Cortex of kidney (tissue), 1 donor: ENCODE measurements at places on chromosomes 1 and 21.

- no peak for DNase-seq
Observed at GRCh38 chr1:43994794-43995790, 3.7 kb downstream of the CCDC24 start.

- no peak for DNase-seq
Observed at GRCh38 chr1:6329396-6329795, 64.2 kb downstream of the ACOT7 start.

DNA sequence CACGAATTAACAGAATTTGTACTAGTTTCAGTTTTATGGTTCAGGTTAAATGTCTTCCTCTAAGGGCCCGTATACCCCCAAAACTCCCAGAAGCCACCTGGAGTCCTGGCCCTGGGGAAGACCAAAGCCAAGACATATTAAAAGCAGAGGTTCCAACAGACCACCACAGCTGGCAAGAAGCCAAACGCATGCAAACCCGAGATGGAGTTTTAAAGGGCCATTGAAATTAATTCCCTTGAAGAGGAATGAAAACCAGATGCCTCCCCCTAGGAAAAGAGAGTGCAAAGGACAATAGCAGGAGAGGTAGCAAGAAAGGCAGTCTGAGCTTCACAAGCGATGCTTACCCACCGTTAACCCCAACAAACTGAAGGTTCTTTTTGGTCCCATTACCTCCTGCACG, 48.1 kb downstream of the KANK4 start:
- no peak for DNase-seq

DNA sequence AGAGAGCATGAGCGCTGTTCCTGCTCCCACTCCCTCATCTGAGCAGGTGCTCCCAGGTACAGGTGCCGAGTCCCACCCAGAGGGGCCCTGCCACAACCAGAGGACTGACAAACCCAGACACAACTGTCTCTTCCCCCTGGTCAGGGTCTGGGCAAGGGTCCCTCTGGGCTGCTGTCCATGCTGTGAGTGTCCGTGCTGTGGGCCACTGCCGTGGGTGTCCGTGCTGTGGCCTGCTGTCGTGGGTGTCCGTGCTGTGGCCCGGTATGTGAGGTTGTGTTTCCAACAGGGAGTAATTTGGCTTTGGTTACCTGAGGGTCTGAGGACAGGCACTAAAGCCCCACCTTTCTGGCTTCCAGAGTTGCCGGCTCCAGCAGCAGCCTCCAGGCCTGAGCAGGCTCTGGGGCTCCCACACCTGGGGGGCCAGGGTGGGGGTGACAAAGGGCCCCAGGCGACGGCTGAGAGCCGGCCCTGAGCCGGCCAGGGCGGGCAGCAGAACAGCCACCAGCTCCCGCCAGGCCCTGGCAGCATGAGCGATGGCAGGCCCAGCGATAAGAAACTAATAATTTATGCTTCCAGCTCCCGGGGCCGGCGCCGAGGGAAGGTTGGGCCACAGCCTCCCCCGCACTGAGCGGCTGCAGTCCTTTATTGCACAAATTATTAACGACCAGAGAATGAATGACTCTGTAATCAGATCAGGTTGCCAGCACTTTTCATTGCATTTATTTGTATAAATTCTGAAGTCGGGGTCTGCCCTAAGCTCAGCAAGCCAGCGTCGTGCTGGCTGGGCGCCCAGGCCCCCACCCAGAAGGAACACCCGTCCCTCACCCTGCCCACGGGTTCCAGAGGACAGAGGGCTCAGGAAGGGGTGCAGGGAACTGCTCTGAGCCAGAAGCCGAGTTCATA, 7.3 kb upstream of the SAMD11 start:
- DNase-seq = no peak

DNA sequence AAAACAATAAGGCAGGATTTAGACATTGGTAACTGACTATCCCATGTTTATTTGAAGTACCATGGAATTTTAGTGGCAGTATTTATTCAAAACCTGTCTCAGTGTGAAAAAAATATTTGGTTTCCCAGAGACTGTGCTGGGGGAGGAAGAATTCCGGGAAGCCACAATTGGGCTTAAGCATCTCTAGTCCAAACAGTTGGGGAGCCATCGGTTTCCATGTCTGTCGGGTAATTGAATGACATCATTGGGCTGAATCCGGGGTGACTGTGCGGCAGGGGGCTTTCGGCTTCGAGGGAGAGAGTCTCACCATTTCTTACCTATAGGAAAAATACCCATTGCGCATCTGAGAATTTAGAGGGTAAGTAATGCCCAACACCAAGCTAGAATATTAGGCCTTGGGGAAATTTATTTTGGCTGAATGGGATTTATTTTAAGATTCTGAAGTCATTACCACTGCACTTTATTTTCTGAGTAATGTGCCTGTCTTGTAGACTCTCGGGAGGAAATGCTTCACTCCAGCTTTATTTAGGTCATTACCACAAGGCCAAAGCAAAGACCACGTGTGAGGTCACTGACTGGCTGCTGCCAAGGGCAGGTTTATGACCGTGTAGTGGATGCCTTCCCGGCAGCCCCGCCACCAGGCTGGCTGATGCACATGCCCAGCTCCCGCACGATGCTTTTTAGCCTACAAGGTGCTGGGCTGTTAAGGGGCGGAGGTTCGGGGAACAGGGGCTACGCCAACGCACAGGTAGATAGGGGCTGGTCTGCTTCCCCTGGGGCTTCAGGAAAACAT, 23.1 kb upstream of the UMODL1 start:
- DNase-seq = no peak

DNA sequence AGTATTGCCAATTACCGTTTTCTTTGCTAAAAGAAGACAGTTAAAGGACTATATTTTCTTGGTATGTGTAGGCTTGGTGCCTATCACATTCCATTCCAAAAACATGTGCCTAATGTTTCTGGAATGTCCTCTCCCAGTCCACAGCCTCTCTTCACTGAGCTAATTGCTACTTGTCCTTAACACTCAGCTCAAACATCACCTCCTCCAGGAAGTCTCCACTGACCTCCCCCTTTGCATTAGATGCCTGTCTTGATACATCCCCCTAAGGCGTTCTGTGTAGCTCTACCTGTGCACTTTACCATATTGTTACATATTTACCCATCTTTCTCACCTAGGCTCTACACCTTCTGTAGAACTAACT, 195.6 kb upstream of the CAMK1G start:
- no peak for DNase-seq

- no peak for DNase-seq
Observed at GRCh38 chr1:153465811-153466636, 5.6 kb upstream of the S100A7 start.

DNA sequence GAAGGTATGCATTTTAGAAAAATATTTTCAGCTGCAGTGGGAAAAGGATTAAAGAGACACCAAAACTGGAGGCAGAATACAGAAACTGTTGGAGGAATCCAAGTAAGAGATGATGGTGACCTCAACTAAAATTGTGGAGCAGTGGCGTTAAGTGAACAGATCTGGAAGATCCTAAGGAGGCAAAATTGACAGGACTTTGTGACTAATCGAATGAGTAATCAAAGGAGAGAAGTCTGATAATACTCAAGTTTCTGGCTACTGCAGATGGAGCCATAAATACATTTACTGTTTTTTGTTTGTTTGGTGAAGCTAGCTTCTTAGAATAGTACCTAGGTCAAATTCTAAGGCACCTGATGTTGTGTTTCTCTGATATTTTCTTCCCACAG, 3.1 kb downstream of the CTBS start:
- DNase-seq = no peak

DNA sequence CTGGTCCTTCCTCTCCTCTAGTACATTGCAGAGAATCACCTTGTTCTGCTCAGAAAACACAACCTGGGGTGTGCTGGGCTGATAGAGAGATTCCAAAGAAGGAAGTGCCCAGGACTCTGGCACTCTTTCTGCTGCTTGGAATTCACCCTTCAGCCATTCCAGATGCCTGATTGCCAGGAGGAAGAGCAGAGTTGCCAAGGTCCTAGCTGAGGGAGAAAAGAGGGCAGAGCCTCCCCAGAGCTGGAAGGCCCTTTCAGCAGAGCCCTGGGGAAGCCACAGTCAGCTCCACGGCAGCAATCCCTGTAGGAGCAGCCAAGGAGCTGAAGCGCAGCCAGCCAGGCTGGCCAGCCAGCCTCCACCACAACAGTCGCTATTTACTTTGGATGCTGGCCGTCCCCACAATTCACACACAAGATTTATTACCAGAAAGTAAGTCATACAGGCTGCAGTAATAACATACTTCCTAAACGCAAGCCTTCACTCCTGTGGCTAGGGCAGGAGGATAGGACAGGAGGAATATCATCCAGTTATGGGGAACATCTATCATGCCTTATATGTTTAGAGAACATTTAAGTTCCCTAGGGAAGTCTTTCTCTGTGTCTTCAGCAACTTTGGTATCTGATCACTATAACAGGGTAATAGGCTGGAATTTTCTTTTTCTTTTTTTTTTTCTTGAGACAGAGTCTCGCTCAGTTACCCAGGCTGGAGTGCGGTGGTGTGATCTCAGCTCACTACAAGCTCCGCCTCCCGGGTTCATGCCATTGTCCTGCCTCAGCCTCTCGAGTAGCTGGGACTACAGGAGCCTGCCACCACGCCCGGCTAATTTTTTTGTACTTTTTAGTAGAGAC, 36.6 kb upstream of the SLC44A3 start:
- no peak for DNase-seq

DNA sequence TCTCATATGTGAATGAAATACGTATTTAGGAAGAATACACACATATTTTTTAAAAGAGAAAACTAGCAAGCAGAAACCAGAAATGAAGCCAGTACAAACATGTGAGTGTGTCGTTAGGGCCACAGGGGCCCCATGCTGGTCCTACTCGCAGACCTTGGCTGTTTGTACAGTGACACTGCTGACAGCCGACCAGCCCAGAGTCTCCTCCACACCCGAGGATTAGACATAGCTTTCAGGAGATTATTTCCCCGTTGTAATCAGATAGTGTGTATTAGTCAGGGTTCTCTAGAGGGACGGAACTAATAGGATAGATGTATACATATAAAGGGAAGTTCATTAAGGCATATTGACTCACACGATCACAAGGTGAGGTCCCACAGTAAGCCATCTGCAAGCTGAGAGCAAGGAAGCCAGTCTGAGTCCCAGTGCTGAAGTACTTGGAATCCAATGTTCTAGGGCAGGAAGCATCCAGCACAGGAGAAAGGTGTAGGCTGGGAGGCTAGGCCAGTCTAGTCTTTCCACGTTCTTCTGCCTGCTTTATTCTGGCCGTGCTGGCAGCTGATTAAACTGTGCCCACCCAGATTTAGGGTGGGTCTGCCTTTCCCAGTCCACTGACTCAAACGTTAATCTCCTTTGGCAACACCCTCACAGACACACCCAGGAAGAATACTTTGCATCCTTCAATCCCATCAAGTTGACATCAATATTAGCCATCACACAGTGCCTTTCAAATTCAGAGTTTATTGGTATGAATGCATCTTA, 51.2 kb downstream of the DIP2A start:
- DNase-seq = no peak

DNA sequence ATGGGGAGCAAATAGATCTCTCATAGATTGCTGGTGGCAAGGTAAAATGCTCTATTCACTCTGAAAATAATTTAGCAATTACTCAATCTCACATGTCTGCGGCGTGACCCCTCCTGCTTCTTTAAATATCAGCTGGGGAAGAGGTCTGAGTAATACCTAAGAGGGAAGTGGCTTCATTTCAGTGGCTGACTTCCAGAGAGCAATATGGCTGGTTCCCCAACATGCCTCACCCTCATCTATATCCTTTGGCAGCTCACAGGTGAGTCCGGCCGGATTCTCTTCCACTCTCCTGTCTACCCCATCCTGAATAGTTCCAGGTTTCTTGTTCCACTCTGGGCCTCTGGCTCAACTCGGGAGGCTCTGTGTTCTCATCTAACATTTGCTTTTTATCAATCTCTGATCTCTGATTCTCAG, at the start of gene SLAMF7:
SLAMF7 (plus strand) TSS at position 150 of the 414 bp plus-strand sequence; CDS start at position 205, 55 bp downstream.
- no peak for DNase-seq

- DNase-seq = no peak
Observed at GRCh38 chr1:203513585-203514031, 19.7 kb downstream of the OPTC start.

DNA sequence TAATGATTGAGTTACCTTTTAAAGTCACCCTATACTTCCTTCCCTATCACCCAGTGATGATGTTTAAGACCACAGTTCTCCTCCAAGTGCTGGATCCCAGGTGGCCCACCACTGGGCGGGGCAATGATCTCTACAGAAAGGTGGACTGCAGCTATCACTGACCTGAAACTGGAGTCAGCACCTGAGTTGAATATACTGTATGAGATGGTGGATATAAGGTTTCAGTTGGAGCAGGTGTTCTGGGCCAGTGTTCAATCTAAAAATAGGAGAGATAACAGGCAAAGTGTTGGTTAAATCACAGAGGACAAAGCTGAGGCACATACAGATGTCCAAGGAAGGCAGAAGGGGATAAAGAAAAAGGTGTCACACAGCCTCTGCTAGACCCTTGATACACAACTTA, 96.6 kb downstream of the SIPA1L2 start:
- DNase-seq = no peak

DNA sequence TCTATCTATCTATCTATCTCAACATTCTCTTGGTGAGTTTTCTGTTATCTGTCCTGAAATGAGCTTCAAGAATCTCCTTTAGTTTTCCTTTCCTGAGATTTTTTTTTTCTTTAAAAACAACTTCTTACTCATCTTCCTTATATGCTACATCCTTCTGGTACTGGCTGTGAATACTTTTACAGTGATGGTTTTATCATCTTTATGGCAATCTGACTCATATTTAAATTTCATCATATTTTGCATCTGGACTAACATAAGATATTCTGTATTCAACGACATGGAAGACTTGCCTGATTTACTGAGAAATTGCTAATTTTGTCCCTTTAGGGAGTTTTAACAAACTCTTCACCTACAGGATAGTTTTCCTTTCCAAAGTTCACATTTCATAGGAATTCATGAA, 33.0 kb downstream of the PDE4B start:
- no peak for DNase-seq

DNA sequence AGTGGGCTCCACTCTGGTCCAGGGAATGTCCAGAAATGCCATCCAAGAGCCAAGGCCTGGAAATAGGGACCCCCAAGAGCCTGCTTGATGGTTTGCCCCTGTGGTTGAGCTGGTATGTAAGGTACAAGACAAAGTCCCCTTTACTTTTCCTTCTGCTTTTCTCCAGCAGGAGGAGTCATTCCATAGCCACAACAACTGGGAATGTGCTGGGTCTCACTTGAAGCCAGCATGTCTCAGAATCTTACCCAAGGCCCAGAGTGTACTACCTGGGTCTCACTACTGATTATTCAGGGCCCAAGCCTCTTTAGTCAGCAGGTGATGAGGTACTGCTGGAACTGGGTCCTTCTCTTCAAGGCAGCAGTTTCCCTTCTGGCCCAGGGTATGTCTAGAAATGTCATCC, 62.1 kb upstream of the CD55 start:
- no peak for DNase-seq

DNA sequence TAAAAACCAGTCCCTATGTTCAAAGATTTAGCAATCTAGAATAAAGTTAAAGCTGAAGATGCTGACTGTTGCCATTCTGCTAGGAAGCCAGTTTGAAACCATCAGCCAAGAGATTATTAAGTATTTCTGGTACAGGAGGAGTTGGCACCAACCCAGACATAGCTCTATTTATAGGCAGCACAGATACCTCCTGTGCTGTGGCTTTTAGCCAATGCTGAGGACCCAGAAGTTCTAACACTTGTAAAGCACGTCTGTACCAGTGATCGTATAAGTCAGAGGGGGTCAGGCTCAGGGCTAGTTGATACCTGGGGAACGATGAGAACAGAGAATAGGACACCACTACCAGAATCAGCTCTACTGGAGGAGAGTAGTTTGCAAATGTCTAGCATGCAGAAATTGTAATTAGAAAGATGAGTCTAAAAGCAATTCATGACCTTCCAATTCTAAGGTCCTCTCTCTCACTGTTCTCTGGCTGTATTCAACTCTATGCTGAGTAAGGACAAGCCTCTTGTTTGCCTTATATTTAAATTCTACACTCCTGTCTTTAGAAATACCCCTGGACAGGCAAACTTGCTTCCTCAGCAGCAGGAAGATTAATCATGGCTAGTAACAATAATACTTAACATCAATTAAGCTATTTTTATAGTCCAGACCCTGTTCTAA, 96.8 kb upstream of the PALMD start:
- DNase-seq = no peak
